ENCODE measurements at places on chromosomes 3 and 15.

DNA sequence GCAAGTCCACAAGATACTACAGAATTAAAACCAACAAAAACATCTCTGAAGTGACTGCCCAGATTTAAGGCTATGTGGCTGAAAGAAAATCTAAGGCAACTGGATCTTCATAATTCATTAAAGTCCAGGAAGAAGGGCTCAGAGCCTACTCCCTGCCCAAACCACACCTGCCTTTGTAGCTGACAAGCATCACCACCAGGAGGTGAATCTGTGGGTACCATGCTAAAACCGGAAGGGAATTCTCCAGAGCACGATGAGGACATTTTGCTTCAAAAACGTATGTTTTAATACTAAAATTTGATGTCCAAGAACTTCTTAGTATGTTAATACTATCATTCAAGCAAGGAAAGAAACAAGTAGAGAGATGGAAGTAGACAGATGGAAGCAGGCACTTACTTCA, 495.9 kb upstream of the NECTIN3 start:
- peak; percentile 20 for DNase-seq

- no peak for DNase-seq
These were observed 12.6 kb upstream of the FRMD5 start for GRCh38 chr15:44207643-44208042.

- DNase-seq, result no peak
These were observed 16.4 kb upstream of the CFAP100 start for GRCh38 chr3:126378341-126378751.

GRCh38 chr3:135084405-135084804, 289.3 kb downstream of the EPHB1 start:
- DNase-seq, result no peak

- DNase-seq, result no peak
These were observed 30.5 kb downstream of the ALS2CL start for GRCh38 chr3:46662771-46663551.

DNA sequence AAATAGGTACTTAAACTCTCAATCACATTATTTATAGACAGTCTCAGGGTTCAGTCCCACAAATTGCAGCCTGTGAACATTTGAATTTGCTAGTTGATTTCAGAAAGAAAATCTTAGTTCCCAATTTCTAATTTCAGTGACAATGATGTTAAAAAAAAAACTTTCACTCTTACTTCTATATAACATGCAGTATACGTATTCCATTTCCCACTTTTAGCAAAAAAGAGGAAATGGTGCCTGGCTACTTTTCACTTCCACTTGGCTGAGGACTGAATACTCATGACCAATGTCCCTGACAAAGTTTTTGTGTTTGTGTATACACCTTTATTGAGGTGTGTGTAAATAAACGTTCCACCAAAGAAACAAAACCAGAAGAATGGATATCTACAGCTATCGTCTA, 32.1 kb upstream of the XCR1 start:
- DNase-seq, result no peak

- peak; percentile 73 for DNase-seq
These were observed 62.8 kb downstream of the OTOL1 start for GRCh38 chr3:161559177-161559998.

DNA sequence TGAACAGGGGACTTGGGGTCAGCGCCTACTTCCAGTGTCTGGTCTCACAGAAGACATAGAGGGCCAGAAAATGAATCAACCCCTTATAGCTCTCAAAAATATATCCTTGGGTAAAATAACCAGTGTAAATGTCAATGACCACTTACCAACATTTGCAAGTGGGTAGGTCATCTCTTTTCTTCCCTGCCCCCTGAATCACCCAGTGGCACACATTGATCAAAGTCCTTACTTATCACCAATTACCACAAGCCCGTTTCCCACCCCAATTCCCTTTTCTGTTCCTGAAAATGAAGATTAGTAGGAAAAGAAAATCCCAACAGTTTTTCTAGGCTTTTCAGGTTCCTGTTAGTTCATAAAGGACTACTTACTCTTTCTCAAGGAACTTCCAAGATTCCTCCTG, 70.5 kb upstream of the HEG1 start:
- no peak for DNase-seq

DNA sequence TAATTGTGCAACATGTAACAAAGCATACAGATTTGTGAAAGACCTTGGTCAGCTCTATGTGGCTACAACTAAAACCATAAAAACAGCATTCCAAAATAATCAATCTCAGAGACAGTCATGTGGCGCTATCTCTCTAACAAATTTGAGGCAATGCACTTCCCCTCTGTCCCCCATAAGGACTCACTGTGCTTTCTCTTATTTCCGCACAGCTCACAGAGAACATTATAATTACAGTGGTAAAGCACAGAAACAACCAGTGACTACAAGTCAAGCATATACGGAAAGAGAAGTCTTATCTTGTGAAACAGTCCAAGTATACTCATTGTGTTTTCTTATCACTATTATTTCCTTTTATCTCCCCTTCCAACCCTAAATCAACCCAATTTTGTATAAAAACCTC, 64.3 kb downstream of the RYK start:
- no peak for DNase-seq

- DNase-seq, result no peak
These were observed 31.8 kb upstream of the ALDH1L1 start for GRCh38 chr3:126212250-126212619.

- no peak for DNase-seq
These were observed 17.4 kb downstream of the PTPRG start for GRCh38 chr3:61578667-61579367.

DNA sequence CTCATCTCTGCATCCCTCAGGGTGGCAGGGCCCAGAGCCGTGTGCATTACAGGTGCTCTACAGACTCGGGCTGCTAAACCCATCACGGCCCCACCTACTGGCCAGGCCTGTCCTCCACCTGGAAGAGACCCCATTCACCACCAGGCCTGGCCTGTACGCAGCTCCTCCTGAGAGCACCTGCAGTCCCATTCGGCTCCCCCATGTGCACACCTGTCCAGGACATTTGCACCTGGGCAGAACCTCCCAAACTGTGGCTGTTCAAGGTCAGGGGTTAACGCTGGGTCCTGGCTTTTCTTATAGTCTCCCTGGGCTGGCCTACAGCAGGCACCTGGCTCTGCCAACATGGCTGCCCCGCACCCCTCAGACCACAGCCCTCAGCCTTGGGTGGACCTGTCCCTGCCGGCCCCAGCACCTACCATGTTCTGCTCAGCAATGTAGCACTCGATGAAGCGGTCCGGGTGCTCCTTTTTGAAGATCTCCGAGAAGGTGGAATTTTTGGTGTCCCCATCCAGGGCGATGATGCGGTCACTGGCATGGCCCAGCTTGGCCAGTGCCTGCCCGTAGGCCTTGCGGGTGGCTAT, 25.7 kb downstream of the TKT start:
- peak; percentile 51 for DNase-seq

DNA sequence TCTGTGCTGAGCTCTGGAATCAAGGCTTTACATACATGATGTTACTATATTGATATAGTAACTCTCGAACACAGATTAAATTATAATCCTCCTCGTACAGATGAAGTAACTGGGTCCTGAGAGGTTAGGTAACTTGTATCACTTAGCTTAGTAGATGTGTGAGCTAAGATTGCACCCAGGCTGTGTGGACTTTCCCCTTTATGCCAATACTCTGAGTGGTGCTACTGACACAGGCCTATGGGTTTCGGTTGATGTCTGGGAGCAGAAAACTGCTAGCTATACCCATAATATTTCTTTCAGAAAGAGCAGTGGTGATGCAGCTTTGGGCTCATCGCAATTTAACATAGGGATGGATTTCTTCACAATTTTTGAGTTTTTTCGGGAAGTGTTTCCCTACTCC, 259.7 kb downstream of the RBMS3 start:
- DNase-seq, result no peak

All from GM23338 (cell line).